ENCODE measurements at places on chromosomes 7 and 10.

GRCh38 chr7:112143136-112143535, 63.1 kb downstream of the DOCK4 start:
- DNase-seq: no peak

GRCh38 chr10:69391158-69391557, 25.6 kb downstream of the TACR2 start:
- DNase-seq: no peak

- DNase-seq: no peak
These were observed 18.1 kb downstream of the MAD1L1 start for GRCh38 chr7:2214636-2215035.

DNA sequence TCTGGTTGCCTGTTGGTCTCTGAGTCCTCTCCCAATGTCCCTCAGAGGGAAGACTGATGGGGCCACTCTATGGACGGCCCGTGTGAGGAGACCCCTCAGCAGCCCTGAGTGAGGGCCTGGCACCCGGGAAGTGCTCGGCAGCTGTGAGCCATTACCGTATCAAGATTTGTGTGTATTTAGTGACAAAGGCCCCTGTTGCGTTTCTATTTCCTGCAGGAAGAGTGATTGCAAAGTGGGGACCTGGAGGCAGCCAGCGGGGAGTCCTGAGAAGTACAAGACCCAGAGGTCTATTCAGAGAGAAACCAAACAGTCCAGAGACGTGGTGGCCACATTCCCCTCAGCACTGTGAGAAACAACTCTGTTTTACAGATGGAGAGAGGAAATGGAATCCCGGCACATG, 51.1 kb upstream of the CHST15 start:
- no peak for DNase-seq

All from NCI-H2171 (cell line).